ENCODE measurements at places on chromosomes 1 and 21.

DNA sequence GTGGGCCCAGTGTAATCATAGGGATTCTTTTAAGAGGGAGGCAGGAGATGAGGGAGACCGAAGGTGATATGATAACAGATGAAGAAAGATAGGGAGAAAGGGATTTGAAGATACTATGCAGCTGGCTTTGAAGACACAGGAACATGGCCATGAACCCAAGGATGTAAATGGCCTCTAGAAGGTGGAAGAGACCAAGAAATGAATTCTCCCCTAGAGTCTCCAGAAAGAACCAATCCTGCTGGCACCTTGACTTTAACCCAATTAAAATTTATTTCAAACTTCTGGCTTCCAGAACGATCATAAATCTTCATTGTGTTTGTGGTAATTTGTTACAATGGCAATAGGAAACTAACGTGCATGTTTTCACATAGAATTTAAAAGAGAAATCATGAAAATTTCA is 95.0 kb upstream of the GORAB start:
- H3K4me3 ChIP-seq, result no peak overlapping the region
- H3K27me3 ChIP-seq, result no peaks in the 10 kb centered on the region
- H3K4me1 ChIP-seq, result no peaks in the 10 kb centered on the region
- DNase-seq, result no peak

- H3K27me3 ChIP-seq, result no peaks in the 10 kb centered on the region
- H3K4me3 ChIP-seq, result no peak overlapping the region
- H3K4me1 ChIP-seq, result peaks cover 24% of the 10 kb centered on the region
- H3K36me3 ChIP-seq, result peaks cover 8% of the 10 kb centered on the region
Observed at GRCh38 chr21:44881198-44881872, 7.8 kb upstream of the PTTG1IP start.

- H3K4me1 ChIP-seq, result no peaks in the 10 kb centered on the region
- no peaks in the 10 kb centered on the region for H3K36me3 ChIP-seq
- H3K27ac ChIP-seq, result no peak overlapping the region
- no peaks in the 10 kb centered on the region for H3K27me3 ChIP-seq
- no peak overlapping the region for H3K4me3 ChIP-seq
Observed at GRCh38 chr1:14653461-14653960, 55.0 kb downstream of the KAZN start.

GRCh38 chr1:13513063-13513894 is 524 bp downstream of the LRRC38 start:
- H3K4me1 ChIP-seq, result no peaks in the 10 kb centered on the region
- DNase-seq, result no peak
- H3K27ac ChIP-seq, result no peak overlapping the region
- no peak overlapping the region for H3K4me3 ChIP-seq

DNA sequence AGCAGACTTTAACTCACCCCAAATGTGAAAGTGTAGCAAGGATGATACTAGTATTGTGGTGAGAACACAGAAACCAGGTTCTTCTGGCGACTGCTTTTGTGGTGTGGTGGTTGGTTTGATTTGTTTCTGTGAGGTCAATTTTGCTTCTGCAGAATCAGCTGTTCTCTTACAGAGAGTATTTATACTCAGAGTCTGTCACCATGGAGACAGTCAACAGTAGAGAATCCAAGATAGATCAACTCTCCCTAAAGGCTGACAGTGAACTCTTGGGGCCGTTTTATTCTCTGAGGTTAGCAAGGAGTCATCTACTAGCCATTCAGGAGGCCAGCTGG is at the start of gene CFAP107:
TSS of gene CFAP107 (plus strand) at position 209 of the 332 bp plus-strand sequence. CDS start 231 bp downstream, outside the sequence.
- no peaks in the 10 kb centered on the region for H3K36me3 ChIP-seq
- no peaks in the 10 kb centered on the region for H3K4me1 ChIP-seq
- H3K27me3 ChIP-seq, result no peaks in the 10 kb centered on the region
- H3K27ac ChIP-seq, result no peak within 1 kb of the TSS
- no peak for DNase-seq
- H3K4me3 ChIP-seq, result no peak within 1 kb of the TSS

DNA sequence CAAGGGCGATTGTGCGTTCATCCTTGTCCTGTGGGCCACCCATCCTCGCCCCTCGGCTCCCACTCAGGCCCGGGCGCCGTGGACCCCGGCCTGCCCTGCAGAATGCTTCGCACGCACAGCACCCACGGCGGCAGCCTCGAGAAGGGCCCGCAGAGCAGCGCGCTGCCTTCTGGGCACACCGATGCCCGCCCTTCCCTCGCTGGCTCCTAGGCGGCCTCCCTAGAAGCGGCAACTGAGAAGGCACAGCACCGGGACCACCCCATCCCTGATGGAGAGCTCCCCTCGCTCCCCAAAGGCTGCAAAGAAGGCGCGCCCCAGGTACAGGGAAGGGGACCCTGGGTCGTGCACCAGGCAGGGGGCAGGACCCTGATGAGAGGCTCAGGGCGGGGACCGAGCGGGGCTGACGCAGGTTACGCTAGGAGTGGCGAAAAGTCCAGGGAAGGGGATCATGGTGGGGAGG is 971 bp downstream of the CAPZB start:
- H3K27me3 ChIP-seq, result no peaks in the 10 kb centered on the region
- H3K36me3 ChIP-seq, result peaks cover 8% of the 10 kb centered on the region

DNA sequence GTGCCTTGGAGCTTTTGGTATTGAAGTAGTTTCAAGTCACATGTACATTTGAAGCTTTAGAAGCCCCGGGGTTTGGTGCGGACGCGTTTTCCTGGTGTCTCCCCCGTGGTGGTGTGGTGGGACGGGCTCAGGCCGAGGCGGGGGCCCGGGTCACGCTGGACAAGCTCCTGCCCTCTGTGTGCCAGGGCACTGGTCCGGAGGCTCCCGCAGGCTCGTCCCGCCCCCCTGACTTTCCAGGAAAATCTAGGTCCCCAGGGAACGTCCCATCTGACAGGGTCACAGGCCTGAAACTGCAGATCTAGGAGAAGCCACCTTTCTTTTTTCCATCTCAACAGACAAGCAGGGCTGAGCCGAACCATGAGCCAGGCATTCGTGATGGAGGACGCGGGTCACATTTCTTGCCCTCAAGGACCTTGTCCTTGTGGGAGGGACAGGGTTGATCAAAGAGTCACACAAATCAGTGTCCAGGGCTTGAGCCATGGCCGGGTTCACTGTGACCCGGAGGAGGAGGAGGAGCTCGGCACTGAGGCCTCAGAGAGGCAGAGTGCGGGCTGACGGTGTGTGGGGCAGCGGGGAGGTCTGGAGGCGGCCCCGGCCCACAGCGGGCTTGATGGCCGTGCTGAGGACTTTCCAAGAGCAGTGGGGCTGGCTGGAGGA is 1.6 kb downstream of the DMRTB1 start:
- no peak for DNase-seq
- H3K27me3 ChIP-seq, result no peaks in the 10 kb centered on the region
- H3K27ac ChIP-seq, result no peak overlapping the region
- H3K36me3 ChIP-seq, result no peaks in the 10 kb centered on the region

GRCh38 chr1:201645956-201646355 is 107.0 kb downstream of the NAV1 start:
- no peak overlapping the region for H3K27ac ChIP-seq
- no peak for DNase-seq
- no peaks in the 10 kb centered on the region for H3K36me3 ChIP-seq
- H3K4me3 ChIP-seq, result no peak overlapping the region

DNA sequence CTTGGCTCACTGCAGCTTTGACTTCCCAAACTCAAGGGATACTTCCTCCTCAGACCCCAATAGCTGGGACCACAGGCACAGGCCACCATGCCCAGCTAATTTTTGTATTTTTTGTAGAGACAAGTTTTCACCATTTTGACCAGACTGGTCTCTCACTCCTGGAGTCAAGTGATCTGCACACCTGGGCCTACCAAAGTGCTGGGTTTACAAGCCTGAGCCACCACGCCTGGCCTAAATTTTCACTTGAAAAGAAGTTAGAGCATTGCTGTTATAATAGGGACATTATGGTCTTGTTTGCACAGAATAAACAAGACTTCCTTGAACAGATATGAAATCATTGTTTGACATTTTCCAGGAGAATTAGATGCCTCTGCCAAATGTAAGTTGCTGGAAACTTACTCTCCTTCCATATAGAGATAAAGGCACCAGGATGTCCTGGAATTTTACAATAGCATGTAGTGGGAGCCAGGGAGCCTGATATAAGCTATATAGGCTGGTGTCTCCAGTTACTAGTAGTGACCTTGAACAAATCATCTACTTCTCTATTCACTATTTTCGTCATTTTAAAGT is 16.9 kb downstream of the SLC35A3 start:
- no peaks in the 10 kb centered on the region for H3K4me1 ChIP-seq
- DNase-seq, result no peak
- H3K27me3 ChIP-seq, result no peaks in the 10 kb centered on the region
- H3K36me3 ChIP-seq, result peaks cover 4% of the 10 kb centered on the region

DNA sequence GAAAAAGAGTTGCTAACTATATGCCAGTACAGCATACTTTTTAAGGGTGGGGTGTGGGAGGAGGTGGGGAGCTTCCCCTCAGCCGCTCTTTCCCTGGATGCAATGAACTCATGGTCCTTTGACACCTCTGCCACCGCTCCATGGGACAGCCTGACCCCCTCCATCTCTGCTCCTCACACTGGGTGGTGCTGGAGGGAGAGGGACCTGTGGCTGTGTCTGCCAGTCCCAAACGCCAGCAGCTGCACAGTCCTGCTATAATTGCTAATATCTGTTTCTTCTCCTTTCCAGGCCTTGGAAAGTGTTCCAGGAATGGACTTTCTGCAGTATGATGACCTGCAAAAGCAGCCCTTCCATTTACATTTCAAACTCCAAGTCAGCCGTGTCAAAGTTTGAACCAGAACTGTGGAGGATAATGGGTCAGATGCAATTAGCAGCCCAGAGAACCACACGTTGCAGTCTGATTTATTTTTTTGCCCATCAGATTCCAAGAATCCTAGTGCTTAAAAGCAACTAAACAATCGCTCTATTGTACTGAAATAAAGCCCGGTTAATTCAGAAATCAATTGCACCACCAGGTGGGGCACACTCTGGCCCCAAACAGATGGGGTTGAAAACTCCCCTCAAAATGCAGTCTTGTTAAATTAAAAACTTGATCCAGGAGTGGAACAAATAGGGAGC is 160.7 kb upstream of the LMO4 start:
- no peak for DNase-seq
- H3K27me3 ChIP-seq, result no peaks in the 10 kb centered on the region
- H3K4me3 ChIP-seq, result no peak overlapping the region
- no peak overlapping the region for H3K27ac ChIP-seq
- H3K36me3 ChIP-seq, result no peaks in the 10 kb centered on the region
- H3K4me1 ChIP-seq, result no peaks in the 10 kb centered on the region

Measured in CD8-positive, alpha-beta memory T cell (primary cell).